ENCODE measurements at places on chromosomes 6 and 20. TPM values are rescaled to one million over a fixed set of nuclear protein-coding genes. Genes with fewer than 3 reads are reported as not detected.

TMEM74B gene
- 12.5 TPM for total RNA-seq

ARMC12 gene
- total RNA-seq: 0.31 TPM

PREX1 gene
- total RNA-seq: 45.7 TPM

SLC22A3 gene
- 1.3 TPM for total RNA-seq

CRISP3 gene
- not detected for total RNA-seq

ENPP5 gene
- total RNA-seq: 5.0 TPM

VNN1 gene
- total RNA-seq: not detected

DDR1 gene
- 155 TPM for total RNA-seq

BFSP1 gene
- 0.31 TPM for total RNA-seq

HCRTR2 gene
- 14.1 TPM for total RNA-seq

SCRT2 gene
- 6.3 TPM for total RNA-seq

SH3BGRL2 gene
- 16.0 TPM for total RNA-seq

DDX43 gene
- total RNA-seq: 0.31 TPM

MDC1 gene
- total RNA-seq: 9.4 TPM

DAAM2 gene
- total RNA-seq: 14.1 TPM

TFAP2C gene
- 6.9 TPM for total RNA-seq

CDH26 gene
- 2.2 TPM for total RNA-seq

PLN gene
- total RNA-seq: not detected

EEF1A2 gene
- total RNA-seq: 281 TPM

GABRR1 gene
- total RNA-seq: not detected

VWA7 gene
- 0.31 TPM for total RNA-seq

AGER gene
- total RNA-seq: 0.63 TPM
